ENCODE measurements at places on chromosomes 6 and 20.

- DNase-seq, result no peak
These were observed 158.2 kb upstream of the LAMA2 start for GRCh38 chr6:128724738-128725137.

DNA sequence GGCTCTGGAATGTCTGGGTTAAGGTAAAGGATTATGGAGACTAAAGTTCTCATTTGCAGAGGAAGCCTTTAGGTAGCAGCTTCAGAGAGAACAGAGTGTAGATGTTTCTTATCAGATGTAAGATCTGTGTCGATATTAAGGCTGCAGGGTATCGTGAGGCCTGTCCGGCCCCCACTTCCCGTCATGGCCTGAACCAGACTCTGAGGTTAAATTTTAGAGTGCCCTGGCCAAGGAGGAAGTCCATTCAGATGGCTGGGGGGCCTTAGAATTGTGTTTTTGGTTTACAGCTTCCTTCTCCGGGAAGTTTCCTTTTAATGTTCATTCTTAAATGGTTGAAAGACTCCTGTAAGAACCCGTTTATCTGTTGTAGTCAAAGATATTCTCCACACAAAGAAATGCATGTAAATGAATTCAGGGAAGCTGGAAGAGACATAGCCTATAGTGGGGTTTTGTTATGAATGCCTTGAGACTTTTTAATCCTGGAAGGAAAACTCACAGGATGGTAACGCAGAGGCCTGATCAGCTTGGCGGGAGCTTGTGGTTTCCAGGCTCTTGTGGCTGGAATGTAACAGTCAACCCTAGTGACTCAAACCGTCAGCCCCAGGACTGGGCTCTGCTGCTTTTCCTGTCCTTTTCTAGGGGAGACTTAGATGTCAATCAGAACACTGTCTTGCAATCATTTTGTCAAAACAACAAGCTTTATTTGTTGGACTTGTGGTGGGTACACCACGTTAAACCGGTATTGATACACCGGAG lies 34.7 kb downstream of the KIF25 start:
- DNase-seq, result no peak

DNA sequence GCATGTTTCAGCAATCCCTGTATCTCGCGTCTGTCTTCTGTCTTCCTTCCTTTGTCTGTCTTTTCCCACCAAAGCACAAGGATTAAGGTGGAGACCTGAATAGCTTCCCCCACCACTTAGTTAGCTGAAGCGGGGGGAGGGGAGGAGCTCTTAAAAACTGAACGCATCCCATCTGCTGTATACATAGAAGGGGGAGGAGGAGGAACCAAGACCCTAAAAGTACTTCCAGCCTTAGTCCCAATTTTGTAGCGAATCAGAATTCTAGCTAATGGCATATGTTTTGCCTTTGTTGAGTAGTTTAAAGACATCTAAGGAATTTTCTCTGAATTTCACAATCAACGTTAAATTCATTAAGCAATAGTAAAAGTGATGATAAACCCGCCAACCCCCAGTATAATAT lies 47.9 kb downstream of the GNAS start:
- DNase-seq, result peak; percentile 9

- no peak for DNase-seq
These were observed 27.6 kb downstream of the NEDD9 start for GRCh38 chr6:11204794-11205366.

- DNase-seq, result peak; percentile 74
These were observed 18.8 kb upstream of the BTN3A3 start for GRCh38 chr6:26421259-26422144.

DNA sequence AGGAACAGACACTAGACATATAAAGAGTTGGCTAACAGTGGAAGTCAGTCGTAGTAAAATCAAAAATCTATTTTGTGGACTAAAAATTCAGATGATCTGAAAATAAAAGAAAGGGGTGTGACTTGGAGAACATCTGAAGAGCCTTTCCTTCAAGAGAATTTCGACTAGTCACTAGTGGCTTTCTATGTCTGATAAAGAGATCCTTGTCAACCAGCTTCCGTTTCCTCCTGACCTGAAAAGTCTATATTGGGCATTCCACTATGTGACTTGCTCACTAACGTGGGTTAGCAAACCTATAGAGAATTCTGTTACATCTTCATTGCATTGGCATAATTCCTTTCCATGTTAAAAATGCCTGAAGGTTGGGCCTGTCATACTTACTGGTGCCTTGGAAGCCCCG lies 25.9 kb downstream of the TRAF3IP2 start:
- no peak for DNase-seq

DNA sequence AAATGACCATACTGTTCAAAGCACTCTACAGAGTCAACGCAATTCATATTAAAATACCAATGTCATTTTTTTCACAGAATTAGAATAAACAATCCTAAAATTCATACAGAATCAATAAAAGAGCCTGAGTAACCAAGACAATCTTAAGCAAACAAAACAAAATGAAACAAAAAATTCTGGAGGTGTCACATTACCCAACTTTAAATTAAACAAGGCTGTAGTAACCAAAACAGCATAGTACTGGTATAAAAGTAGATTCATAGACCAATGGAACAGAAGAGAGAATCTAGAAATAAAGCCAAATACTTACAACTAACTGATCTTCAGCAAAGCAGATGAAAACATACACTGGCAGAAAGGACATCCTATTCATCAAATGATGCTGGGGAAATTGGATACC lies 346.9 kb upstream of the JAG1 start:
- no peak for DNase-seq

- no peak for DNase-seq
These were observed 764.0 kb upstream of the CITED2 start for GRCh38 chr6:140138311-140139010.

- peak; percentile 18 for DNase-seq
These were observed 65.4 kb upstream of the RIN2 start for GRCh38 chr20:19692685-19693119.

DNA sequence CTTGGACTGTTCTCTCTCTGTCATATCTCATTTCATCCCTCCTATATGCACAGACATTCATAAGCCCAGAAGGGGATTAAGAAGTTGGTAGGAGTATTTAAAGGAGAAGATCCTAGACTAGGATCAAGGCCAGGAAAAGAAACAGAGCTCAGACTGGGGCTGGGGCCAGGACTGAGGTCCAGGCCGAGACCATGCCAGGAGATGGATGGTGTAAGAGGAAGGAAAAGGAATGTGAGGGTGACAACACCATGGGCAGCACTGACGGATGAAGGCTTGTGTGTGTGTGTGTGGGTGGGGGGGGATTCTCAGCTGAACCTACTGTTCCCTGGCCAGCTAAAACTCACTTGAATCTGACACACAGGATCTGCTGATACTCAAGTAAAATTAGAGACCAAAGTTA lies 182.1 kb downstream of the KIF6 start:
- no peak for DNase-seq

DNA sequence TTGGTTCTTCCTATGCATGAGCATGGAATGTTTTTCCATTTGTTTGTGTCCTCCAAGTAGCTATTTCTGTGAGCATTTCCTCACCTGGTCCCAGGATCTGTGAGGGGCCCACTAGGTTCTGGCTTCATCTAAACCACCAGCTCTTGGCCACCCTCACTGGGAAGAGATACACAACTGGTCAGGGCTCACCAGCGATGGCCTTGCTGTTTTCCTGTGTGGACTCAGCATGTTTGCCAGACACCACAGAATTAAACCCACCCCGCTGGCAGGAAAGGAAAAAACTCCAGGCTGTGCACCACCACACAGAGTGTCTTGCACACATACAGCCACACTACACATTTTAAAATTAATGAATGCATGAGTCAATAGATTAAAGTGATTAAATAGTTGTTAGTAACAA lies 65.1 kb upstream of the NXT1 start:
- no peak for DNase-seq

- DNase-seq, result no peak
These were observed 33.0 kb downstream of the PIM1 start for GRCh38 chr6:37202788-37203491.

GRCh38 chr20:6140947-6141346 lies 18.1 kb upstream of the FERMT1 start:
- DNase-seq, result no peak

DNA sequence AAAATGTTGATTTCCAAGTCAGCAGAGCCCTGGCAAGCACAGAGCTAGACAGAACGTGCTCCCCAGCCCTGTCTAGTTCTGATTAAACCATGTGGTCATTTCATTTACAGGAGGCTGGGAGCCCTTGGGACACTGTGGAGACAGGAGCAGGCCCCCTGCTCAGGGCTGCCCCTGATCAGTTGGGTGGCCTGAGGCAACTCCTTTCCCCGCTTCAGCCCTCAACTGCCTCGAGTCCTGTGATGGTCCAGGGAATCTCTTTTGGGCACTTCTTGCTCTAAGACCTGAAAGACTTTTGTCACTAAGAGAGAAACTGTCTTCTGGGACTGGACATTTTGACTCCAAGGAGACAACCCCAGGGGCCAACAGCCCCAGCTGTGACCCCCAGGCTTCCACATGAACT lies 13.5 kb downstream of the DYNLRB1 start:
- no peak for DNase-seq

DNA sequence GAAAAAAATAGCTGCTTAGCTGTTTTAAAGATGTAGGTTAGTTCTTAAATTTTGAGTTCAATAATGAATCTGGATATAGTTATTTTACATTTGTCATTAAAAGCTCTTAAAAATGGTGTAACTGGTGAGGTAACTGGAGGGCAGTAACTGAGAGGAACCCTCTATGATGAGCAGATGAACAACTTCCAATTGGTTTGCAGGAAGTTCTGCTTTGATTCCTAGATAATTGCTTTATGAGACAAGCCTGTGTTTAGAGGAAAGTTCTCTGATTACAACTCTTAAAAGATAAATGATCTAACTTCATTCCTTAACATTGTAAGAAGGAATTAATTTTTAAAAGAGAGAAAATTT lies 8.5 kb downstream of the MYLIP start:
- DNase-seq, result no peak

- DNase-seq, result no peak
These were observed 40.9 kb downstream of the ALDH8A1 start for GRCh38 chr6:134908906-134909516.

- DNase-seq, result no peak
These were observed 173.4 kb downstream of the MRPL14 start for GRCh38 chr6:43953794-43954310.

DNA sequence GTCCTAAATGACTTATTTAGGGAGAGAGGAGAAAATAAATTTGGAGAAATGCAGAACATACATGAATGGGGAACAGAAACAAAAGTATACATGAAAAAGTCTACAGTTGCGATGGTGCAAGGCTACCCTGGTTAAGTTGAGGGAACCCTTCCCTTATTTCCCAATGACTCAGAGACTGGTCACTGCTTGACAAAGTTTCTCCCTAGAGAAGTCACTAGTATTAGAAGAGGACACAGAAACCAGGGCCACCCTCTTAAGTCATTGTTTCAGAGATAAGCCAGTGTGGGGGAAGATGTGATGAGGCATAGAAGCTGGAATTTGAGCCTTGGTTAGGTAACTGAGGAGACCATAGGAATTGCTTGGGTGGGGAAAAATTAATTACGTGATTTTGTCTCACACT lies 24.4 kb upstream of the EDN1 start:
- peak; percentile 17 for DNase-seq

DNA sequence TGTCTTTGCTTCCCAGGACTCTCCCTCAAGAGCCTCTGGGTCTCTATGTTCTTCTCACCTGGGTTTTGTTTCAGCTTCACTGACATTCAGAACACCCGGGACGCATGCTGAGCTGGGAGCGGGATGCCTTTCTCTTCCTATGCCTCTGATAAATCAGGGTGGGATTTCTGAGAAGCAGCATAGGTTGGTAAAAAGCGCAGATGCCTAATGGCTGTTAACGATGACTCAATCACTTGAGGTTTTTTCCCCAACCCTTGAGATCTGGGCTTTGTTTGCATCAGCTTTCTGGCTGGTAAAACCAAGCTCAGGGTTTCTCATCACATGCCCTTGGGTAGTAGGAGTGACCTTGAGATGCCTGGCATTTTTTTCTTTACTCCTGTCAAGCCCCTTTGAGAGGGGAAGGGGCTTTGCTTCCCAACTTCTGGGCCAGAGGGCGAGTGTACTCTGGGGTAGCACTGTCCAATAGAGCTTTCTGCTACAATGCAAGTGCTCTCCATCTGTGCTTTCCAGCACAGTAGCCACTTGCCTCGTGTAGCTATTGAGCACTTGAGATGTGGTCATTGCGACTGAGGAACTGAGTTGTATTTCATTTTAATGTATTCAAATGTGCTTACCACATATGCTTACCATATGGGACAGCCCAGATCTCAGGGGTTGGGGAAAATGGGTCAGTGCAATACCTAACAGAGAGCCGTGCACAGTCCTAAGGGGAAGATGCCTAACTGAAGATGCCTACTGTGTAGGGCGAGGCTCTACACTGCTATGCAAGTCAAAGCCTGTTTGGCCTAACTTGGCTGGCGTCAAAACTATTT lies 69.1 kb downstream of the PPP1R14C start:
- no peak for DNase-seq

GRCh38 chr6:158654960-158655489 lies 5.2 kb downstream of the SYTL3 start:
- peak; percentile 27 for DNase-seq

GRCh38 chr6:161584051-161584450 lies 310.2 kb upstream of the AGPAT4 start:
- no peak for DNase-seq

DNA sequence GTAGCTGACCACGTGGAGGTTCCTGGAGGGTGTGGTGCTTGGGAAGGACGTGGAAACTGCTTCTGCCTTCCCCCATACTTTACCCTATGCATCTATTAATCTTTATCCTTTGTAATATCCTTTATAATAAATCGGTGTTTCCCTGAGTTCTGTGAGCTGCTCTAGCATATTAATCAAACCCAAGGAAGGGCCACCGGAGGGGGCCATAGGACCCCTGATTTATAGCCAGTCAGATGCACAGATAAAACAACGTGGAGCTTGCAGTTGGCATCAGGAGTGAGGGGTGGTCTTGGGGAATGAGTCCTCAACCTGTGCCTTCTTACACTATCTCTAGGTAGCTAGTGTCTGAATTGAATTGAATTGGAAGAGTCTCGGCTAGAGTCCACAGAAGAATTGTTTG lies 36.5 kb upstream of the TFAP2A start:
- DNase-seq, result no peak

DNA sequence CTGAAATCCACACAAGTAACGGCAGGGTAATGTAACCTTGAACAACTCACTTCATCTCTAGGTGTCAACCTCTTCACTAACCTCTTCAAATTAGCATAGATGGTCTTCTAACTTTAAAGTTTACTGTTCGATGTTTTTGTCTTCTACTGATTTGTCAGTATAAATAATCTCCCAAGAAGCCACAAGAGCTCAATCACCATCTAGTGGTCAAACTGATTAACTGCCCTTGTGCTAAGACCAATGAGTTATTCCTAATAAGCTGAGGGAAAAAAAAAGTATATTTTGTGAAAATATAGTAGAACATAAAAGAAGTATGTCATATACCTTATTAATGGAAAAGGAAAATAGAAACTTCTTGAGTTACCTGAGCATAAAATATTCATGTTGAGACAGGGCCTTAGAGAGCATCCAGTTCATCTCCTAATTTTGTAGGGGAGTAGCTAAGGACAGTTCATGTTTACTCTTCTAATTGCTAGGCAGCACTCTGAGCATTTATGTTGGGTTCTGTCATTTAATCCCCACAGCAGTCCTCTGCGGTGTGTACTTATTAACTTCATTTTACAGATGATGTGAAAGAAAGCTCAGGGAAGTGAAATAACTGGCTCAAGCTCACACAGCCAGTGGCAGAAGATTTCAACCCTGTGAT lies 317.1 kb downstream of the ESR1 start:
- DNase-seq, result peak; percentile 39

GRCh38 chr6:35521235-35521634 lies 8.5 kb upstream of the TULP1 start:
- DNase-seq, result no peak

Measured in CD4-positive, alpha-beta T cell treated with Interleukin-21 for 1 hour (primary cell).